ENCODE measurements at places on chromosomes 5 and 9.
A peak's percentile ranks its signal among the peaks of the same experiment; 100 is the strongest.

- no peak for DNase-seq
Observed at GRCh38 chr9:120921661-120922181, 4.9 kb downstream of the TRAF1 start.

GRCh38 chr5:93894601-93895354 is 153.4 kb upstream of the POU5F2 start:
- DNase-seq: peak; percentile 95

DNA sequence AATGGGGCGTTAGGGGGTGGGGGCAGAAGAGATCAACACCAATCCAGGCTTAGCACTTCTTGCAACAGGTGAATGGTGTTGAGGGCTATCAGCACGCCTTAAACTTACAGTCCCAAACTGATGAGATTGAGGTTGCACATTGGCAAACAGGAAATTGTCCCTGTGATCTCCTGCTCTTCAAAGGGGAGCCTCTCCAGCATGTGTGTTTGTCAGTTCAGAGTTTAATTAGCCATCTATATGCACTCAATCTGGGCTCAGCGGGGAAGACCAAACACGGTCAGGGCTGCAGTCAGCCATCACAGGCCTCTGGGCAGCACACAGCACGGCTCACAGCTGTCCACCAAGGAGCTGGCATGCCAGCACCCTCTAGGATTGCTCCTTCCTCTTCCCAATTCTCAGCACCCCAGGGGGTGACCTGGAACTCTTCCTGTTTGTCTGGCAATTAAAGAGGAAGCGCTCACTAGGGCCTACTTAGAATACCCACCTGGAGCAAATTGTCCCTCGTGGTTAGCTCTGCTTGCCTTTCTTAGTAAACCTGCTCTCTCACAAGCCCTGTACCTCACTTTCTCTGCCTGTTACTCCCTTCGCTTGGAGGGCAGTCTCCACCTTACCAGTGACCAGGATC is 217.4 kb downstream of the SLIT3 start:
- no peak for DNase-seq

DNA sequence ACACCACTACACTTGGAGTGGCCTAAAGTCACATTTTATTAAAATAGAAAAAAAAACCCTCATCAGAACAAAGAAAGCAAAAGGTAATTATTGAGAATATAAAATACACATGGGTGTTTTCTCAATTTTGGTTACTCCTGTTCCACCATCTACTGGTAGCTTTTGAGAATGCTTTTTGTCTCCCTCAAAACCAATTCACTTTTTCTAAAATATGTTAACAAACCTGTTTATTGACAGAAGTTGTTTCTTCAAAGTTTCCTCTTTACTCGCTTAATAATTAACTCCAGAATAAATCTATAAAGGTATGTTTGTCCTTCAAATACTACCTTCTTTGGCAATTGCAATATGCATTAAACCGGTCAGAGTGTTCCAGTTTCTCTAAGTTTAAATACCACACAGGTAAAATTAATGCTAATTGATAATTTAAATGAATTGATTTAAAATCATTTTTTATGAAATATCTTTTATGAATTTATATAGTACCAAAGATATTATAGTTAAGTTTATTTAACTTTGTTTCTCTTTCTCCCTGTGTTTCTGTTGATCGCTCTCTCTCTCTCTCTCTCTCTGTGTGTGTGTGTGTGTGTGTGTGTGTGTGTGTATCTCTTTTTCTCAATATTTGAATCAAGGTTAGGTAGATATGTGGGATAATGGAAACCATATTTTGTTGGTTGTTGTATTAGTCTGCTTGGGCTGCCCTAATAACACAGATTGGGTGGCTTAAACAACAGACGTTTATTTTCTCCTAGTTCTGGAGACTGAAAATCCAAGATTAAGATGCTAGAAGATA is 487.4 kb downstream of the PRDM9 start:
- DNase-seq: no peak

DNA sequence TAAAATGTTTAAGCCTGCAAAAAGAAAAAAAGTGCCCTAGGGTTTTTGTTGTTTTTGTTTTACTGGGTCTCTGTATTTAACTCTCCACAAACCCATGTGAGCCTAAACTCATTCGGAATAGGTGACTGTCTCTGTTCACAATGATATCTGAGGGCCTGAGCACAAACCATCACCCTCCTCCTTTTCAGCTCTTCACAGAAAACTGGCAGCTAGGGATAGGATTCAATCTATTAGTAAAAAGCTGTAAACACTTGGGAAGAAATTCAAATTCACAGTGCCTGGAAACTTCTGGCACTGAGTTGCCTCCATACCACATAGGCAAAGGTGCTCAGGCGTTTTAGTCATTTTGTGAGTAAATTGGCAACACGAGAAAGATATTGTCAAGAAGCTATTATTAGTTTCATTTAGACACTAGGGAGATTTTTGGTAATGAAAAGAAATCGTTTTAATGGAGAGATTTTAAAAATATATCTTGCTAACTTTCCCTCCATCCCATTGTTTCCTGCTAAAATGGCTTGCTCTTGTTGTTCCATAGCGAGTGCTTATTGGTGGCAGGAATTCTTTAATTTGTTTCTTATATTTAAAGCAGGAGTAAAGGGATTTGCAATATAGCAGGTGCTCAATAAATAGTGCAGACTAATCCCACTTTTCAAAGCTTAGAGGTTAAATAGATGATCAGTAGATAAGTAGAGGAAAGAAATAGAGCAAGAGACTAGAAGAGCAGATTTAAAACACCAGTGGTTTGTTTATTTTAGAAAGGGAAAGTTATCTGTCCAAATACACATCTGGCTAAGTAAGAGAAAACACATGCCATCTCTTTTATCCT is 9.7 kb downstream of the FOXD1 start:
- DNase-seq: no peak

DNA sequence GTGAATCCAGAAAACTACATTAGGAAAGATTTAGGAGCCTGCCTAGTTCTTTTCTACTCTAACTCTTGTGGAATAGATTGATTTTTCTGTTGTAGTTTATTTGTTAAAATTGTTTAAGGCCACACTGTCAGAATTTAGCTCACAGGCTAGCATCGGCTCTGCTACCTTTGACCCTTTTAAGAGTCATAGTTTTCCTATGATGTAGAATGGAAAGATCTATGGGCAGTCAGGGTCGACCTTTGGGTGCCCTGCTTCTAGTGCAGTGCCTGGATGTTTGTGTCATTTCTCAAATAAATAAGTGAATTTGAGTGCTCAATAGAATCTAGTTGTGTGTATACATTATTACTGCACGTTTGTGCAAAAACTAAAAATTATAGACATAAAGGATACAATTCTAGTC is 38.7 kb downstream of the BASP1 start:
- no peak for DNase-seq

GRCh38 chr5:154601014-154601413 is 123.0 kb upstream of the HAND1 start:
- DNase-seq: no peak

- DNase-seq: no peak
Observed at GRCh38 chr5:175539936-175540335, 61.6 kb downstream of the SFXN1 start.

DNA sequence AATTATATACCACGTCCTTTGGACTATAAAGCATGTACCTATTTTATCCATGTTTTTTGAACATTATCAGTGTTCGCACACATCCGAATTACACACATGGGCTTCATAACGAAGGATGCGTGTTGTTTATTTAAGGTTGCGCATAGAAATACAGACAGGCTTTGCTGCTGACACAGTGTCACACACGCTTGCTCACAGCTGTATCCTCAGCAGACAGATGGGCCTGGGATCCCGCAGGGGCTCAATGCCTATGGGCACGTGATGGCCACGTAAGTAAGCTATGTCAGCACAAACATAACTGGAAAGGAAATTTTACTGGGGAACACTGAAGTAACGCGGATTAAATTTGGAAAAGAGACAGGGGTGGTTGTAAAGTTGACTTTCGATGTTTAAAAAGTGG is 76.6 kb downstream of the OTULIN start:
- DNase-seq: no peak

GRCh38 chr9:86668488-86668887 is 278.8 kb downstream of the GAS1 start:
- no peak for DNase-seq

DNA sequence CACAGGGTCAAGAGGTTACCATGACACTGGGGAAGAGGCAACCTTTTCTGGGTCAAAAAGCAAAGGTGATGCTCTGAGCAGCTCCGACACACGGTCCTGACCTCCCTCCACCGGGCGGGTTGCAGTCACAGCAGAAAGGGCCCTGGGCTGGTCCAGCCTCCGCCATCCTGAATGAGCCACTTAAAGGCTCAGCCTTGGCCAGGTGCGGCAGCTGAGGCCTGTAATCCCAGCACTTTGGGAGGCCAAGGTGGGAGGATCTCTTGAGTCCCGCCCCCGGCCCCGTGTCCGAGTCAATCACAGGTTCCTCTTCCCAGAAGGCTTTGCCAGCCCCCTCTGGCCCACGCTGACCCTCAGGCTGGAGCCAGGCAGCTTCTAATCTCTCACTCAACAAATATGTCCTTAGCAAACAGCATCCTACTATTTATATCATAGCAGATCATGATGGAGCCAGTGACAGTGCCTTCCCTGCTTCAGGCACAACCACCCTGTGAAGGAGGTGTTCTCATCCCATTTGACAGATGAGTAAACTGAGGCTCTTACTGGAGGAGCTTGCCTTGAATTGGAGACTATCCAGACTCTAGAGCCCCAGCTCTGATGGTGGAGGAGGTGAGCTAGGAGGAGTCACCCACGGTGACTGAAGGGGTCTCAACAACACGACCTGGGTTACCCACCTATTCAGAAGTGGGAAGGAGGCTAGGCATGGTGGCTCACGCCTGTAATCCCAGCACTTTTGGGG is 79.1 kb downstream of the LRSAM1 start:
- no peak for DNase-seq

GRCh38 chr9:38393128-38393796 is 760 bp downstream of the ALDH1B1 start:
- no peak for DNase-seq

DNA sequence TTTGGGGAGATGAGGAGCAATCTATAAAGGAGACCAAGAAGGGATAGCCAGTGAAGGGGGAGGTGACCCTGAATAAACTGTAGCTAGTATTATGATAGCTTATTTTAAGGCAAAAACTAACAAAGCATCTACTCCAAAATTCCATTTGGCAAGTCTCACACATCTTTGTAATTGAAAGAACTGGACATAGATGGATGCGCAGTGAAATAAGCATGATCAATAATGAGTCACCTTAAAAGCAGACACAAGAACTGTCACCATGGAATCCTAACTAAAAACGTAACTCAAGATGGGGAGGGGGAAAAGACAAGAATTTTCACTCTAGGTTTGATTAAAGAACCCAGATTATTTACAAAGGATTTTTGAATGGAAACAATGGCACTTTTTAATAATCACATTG is 164.5 kb downstream of the MED27 start:
- no peak for DNase-seq

DNA sequence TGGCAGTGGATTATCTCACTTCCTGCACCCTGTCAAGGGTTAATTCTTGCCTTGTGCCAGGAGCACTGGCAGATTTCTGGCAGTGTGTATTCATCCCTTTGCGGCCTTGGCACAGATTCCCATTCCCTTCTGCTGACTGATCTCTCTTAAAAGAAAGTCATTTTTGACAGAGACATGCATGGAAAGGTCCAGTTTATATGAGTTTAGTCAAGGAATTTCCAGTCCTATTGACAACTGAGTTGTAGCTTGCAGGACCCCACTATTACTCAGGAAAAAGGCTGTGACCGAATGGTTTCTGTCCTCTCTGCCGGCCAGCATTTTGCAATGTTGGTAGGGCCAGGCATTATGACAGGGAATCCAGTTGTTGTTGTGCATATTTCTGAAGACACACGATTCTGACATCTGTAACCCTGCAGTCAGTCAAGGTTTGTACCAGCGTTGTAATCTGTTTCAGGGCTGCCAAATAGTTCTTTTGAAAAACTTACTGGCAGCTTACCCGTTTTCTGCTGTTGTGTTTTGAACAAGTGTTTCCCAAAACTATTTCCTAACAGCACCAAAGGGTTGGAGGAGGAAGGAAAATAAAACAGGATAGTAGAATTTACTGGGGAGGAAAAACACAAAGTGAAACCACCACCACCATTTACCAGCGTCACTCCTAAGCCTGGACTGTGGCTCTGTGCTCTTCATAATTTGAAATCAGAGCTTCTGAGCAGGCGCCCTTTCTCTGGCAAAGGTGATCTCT is 243.4 kb upstream of the KLF4 start:
- no peak for DNase-seq

DNA sequence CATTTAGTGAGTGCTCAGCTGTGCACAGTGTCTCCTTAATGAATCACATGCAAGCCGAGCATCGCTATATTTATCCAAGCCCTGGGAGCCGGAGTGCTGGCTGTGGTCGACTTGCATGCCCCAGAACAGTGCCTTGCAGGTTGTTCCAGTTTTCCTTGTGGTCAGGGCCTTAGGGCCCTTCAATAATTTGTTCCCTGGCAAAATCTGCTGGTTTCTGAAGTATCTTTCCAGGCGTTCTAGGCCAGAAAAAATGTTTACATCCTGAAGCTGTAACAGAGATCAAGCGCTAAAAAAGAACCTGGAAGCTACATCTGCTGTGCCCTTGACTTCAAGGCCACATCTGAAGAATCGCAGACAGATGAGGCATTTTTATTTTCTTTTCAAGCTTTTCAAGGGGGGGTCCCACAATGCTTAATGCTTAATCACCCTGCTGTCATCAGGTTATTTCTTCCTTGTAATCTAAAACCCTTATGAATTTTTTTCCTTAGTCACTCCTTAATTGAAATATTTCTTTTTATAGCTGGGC is 105.8 kb downstream of the DOCK2 start:
- DNase-seq: no peak

GRCh38 chr5:115774684-115775083 is 41.8 kb downstream of the CDO1 start:
- DNase-seq: no peak

Data from NCI-H2227 treated with DMSO at 0.1 percent for 48 hours (cell line).